ENCODE measurements at places on chromosomes 2 and 18.

GRCh38 chr18:46567196-46567595 is 89.8 kb downstream of the LOXHD1 start:
- no peak for DNase-seq

DNA sequence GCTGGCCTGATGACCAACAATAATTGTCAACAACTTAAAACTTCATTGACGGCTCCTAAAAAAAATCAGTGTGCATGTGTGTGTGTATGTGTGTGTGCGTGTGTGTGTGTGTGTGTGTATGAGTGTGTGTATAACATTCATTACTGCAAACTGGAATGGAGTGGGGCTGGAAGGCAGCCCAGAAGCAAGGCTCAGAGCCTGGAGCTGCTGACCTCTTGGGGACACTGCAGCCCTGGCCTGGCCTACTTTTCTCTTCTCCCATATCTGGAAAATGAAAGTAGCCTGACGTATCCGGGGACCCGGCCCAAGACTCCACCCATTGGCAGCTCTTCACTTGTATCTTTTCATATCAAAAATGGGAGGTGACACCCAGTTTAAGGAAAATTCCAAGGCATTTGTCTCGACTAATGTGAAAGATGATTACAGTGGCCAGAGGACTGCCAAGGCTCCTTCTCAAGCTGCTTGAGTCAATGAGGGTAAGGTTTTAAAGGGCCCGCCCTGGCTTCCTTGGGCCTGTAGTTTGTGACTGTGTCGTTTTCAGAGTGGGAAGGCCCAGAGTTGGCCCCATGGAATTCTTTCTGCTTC is 72.4 kb upstream of the IL1R1 start:
- no peak for DNase-seq

- no peak for DNase-seq
These were observed 156.4 kb downstream of the PPP1R1C start for GRCh38 chr2:182142062-182142461.

DNA sequence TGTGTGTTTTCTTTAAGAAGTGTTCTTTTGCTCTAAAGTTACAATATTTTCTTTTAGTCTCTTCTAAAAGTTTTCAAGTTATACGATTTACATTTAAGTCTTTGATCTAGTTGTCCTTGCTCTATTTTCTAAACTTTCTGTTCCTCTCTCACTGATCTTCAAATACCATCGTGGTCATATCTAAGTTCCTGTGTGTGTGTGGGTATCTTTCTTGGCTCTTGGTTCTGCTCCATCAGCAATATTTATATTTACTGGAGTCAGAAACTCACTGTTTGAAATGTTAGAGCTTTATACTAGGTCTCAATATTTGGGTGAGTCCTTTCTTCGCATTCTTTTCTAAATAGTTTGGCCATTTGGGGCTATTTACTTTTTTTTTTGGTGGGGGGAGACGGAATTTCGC is 77.3 kb downstream of the COPS8 start:
- DNase-seq: no peak

- no peak for DNase-seq
These were observed 103.4 kb downstream of the NRP2 start for GRCh38 chr2:205785507-205786260.
